Endodermal cell (in vitro differentiated cells): ENCODE measurements at places on chromosomes 13 and 19.

DNA sequence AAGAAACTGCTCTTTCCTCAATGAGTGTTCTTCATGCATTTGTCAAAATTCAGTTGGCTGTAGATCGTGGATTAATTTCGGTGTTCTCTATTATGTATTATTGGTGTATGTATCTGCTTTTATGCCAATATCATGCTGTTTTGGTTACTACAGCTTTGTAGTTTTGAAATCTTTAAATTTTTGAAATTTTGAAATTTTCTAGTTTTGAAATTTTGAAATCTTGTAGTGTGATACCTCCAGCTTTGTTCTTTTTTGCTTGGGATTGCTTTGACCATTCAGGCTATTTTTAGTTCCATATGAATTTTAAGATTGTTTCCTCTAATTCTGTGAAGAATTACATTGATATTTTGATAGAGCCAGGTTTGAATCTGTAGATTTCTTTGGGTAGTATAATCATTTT is 3.1 kb downstream of the CD33 start:
- no peak for DNase-seq

DNA sequence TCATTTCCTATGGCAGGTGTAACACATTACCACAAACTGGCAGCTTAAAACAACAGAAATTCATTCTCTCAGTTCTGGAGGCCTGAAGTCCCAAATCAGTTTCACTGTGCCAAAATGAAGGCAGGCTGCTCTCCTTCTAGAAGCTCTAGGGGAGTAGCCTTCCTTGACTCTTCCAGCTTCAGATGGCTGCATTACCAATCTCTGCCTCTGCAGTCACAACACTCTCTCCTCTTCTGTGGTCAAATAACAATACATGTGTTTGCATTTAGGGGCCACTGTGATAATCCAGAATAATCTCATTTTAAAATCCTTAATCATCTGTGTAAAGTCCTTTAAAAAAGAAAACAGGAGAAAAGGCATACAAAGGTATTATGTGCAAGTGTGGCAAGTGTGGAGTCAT is 7.8 kb downstream of the DIAPH3 start:
- no peak for DNase-seq

DNA sequence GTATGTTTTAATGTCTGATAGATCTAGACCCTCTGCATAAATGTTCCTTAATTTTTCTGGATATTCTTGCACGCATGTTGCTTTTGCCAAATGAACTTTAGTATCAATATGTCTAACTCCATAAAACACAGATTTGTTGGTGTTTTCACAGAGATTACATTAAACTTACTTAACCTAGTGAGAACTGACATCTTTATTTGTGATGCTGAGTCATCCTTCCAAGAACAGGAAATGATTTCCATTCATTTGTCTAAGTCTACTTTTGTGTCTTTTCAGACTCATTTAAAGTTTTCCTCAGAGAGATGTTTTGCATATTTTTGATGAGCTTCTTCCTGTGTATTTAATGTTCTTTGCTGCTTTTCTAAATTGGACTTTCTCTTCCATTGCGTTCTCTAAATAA is 184.0 kb downstream of the SLC7A1 start:
- no peak for DNase-seq

GRCh38 chr19:2236064-2236313 is 140 bp downstream of the PLEKHJ1 start:
- no peak for DNase-seq

DNA sequence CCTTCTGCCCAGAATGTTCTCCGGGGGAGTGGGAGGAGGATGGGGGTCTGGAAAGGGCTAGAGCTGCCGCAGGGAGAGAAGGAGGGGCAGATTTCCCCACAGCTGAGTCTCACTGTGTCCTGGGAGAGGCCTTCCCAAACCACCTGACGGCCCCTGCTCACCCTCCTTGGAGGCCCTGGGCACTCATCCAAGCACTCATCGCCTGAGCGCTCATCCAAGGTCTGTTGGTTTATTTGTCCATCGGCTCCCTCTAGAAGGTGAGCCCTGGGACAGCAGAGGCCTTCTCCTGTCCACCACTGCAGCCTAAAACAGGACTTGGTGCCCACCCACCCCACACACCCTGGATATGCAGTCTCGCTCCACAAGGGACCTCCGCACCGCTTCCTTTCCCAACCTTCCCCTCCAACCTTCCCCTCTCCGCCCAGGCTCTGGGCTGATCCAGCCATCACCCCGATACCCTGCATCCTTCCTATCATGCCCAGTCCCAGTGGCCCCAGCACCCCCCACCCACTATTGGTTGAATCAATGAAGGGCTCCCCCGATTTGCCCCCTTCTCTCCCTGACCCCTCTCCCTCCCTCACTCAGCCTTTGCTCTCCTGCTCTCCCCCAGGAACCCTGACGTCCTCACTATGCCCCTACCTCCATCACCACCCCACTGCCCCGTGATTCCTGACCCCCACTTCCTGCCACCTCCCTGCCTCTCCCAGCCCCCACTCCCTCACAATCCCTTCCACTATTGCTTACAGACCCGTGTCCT is 1.7 kb downstream of the UBXN6 start:
- DNase-seq, result peak; percentile 56

- DNase-seq, result no peak
These were observed 119.5 kb downstream of the ZAR1L start for GRCh38 chr13:32195713-32196112.

GRCh38 chr19:15551293-15552004 is 43.1 kb downstream of the CYP4F22 start:
- DNase-seq, result peak; percentile 97

GRCh38 chr19:58581227-58582141 is 8.3 kb upstream of the MZF1 start:
- peak; percentile 98 for DNase-seq

DNA sequence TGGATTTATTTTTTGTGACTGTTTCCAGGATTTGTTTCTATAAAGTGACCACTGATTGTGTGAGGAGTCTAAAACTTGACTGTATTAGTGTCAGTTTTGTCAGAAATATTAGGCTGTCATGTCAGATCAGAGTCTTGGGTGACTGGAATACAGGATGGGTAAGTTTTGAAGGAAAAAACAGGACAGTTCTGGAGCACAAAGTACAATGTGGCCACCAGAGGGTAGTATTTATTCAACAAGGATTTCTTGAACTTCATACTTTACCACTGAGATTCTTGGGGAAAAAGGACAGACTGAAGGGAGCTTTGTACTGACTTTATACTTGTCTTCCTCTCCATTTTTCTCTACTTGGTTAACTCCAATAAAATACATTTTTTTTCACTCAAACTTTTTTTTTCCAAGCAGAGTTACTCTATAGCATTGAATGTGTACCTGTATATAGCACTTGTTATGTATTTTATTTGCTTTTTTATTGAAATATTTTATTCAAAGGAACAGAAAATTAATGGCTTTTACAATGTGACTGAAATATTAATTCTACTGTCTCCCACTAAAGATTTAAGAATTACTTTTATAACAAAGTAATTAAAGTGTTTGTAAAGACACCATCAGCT is 51.1 kb downstream of the LMO7 start:
- no peak for DNase-seq

DNA sequence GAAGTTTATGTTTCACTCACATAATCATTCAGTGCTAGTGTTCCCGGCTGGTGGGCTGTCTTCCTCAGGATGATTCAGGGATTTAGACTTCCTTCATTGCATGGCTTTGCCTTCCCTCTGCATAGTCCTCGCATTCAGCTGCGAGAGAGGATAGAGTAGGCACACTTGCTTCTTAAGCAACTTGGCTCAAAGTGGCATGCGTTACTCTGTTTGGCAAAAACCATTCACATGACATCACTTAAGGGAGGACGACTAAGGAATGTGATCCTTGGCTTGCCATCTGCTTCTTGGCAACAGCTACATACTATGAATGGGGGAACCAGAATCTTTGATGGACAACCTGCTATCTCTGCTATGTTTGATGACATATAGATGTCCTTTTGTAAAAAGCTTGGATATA is 359.3 kb downstream of the TDRD3 start:
- peak; percentile 56 for DNase-seq

DNA sequence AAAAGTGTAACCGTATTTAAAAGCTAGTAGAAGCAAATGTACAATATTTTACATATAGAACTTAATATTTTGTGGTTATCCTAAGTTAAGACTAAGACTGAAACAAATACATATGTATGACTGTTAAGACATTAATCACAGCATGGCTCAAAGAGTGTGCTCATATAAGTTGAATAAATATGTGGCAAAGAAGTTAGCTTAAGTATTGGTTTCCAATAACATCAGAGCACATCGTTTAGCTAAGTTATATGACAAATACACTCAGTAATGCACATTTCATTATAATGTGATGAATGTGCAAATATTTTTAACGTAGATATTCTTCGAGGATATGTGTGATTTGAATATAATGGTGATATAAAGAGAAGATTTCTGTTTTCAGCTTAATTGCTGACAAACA is 253.8 kb downstream of the SLITRK5 start:
- DNase-seq, result no peak

GRCh38 chr13:109369353-109370052 is 416.9 kb downstream of the IRS2 start:
- no peak for DNase-seq

DNA sequence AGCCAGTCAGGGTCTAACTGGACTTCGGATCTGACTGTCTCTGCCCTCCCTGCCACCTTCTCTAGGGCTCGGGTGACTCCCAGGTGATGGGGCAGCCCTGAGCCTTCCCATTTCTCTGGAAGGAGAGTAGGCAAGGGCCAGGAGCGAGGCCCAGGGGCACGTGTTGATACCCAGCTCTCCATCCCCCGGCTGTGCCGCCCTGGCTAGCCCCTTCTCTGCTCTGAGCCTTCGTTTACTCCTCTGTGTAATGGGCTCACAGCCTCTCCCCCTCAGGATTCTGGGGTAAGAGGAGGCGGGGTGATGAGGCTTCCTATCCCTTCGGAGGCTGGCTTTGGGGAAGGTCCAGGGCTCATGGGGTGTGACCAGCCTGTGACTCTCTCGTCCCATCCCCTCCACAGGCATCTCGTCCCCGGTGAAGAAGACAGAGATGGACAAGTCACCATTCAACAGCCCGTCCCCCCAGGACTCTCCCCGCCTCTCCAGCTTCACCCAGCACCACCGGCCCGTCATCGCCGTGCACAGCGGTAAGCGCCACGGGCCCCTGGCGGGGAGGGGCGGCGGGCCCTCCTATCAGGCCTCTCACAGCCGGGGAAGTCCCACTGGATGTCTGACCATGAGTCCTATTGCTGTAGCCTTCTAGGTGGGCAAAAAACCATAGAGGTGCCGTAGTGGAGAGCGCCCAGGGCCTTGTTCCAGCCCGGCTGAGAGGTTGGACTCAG is 31.6 kb downstream of the SMIM24 start:
- DNase-seq, result no peak

DNA sequence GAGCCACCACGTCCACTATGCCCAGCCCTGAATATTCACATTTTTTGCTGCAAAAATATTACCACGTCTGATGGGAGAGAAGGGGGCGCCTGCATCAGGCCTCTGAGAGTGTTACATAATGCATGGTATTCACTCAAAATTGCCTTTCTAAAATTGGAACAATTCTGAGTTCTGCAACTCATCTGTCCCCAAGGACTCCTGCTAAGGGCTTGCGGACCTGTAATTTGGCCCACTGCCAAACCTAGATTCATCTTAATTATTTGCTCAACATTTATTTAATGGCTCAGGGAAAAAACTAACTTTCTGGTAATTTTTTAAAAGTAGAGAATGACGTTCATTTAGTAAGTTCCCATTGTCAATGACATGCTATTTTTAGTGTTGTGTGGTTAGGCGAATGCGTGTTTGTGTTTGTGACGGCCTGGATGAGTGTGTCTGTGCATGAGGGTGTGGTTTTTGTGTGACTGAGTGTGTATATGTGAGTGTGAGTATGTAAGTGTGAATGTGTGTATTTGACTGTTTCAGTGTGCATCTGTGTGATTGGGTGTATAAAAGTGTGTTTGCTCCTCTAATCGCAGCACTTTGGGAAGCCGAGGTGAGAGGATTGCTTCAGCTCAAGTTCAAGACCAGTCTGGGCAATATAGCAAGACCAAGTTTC is 8.8 kb downstream of the INAFM1 start:
- no peak for DNase-seq

DNA sequence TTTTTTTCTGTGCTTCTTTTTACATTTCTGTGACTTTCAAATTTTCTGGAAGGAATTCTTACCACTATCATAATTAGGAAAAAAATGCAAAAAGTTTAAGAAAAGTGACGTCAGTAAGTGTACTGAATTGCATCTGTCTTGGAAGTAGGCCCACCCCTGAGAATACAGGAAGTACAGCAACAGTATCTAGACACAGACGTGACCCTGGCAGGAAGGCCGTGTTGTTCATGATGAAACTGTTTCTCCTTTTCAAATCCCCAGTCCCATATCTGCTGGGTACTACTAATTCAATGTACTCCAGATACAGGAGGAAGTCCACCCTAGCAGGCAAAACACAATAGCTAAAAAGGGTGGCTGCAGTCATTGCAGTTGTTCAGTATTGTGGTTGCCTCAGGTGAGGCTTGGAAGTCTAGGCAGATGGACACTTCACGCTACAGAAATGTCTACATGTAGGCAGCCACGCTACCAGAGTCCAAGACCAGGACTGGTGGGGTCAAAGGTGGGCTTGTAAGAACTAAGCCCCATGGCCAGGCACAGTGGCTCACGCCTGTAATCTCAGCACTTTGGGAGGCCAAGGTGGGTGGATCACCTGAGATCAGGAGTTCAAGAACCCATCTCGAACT is 49.6 kb upstream of the MED4 start:
- no peak for DNase-seq

DNA sequence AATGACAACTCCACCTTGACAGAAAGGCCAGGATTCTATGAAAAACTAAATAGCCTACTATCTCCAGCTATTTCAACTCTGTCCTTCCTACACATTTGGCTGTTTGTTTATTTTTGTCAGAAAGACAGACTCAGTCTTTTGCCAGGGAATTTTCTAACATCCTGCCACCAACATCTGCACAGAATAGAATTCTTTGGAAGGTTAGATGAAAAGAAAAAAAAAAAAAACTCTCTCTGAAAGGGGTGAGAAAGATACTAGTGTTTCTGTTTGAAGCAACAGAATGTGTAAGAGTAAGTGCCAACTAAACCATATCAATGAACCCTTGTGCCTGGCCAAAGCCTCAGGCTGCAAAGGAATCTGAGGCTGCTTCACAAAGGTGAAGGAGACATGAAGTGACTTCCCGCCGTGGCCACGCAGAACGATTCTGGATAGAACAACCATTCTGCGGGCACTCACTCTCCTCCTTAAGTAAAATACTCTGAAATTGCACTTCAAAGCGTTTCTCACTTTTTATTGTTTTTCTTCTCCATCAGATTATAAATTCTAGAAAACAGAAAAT is 498.2 kb downstream of the IRS2 start:
- DNase-seq, result no peak
